CD4-positive, alpha-beta T cell treated with Interleukin-15 for 4 hours (primary cell): ENCODE measurements at places on chromosomes 5 and 9.

GRCh38 chr5:32273821-32274220 is 38.9 kb downstream of the MTMR12 start:
- DNase-seq, result no peak

GRCh38 chr9:131099102-131099606 is 2.8 kb downstream of the AIF1L start:
- no peak for DNase-seq

DNA sequence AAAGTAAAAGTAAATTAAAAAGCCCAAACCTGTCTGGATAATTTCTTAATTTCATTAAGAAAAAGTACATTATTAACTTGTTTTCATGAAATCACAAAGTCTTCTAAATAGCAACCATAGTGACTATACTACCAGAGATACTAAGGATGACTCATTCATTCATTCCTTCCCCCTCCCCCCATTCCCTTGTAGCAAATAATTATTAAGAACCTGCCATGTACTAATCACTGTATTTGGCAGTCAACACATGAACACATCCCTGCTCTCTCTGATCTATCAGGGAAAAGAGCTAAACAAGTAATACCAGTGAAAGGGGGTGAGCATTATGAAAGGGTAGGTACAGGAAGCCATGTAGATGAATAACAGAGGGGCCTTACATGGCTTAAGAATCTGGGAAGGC is 203.9 kb downstream of the CWC27 start:
- no peak for DNase-seq

DNA sequence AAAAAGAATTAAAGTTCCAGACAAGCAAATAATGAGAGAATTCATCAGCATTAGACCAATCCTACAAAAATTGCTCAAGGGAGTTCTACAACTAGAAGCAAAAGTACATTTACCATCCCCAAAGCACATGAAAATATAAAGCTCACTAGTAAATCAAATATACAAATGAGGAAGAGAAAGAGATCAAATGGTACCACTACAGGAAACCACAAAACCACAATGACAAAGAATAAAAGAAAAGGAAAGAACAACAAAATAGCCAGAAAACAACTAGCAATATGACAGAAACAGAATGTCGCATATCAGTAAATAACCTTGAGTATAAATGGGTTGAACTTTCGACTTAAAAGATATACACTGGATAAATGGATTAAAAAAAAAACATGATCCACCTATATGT is 739.0 kb downstream of the DTWD2 start:
- DNase-seq, result no peak

DNA sequence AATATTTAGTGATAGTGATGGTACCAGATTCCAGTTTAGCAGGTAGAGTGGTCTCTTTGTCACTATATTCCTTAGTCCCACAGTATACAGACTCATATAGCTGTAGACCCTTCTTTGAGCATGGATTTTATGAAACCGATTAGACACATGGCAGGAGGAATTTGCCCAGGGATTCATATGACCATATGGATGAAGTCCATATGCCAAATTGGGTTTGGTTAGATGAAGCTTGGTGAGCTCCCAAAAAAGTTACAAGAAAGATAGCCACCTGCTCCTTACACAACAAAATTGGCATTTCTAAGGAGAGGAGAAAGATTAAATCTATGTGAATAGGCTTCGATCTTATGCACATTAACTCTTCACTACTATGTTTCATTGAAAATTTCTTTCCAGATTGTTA is 211.4 kb downstream of the CWC27 start:
- no peak for DNase-seq

DNA sequence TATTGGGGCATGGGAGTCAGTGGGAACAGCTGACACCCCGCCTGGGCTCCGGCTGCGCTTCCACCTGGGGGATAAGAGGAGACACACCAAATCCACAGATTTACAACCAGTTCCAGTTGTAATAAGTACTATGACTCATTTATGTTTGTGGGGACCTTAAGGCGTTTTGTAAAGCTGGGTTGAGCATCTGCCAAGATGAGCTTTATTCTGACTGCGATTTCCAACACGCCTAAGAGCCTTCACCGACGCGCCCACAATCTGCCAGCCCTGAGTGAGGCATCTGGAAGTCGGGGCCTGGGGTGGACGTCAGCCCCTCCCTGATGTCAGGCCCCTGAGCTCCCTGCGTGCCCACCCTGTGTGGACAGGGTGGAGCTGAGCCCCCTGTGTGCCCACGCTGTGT is 14.3 kb upstream of the LHX3 start:
- no peak for DNase-seq

- no peak for DNase-seq
These were observed 141.4 kb downstream of the C5orf15 start for GRCh38 chr5:133827011-133827410.

GRCh38 chr5:171634511-171634910 is 151.1 kb upstream of the SMIM23 start:
- DNase-seq, result no peak

DNA sequence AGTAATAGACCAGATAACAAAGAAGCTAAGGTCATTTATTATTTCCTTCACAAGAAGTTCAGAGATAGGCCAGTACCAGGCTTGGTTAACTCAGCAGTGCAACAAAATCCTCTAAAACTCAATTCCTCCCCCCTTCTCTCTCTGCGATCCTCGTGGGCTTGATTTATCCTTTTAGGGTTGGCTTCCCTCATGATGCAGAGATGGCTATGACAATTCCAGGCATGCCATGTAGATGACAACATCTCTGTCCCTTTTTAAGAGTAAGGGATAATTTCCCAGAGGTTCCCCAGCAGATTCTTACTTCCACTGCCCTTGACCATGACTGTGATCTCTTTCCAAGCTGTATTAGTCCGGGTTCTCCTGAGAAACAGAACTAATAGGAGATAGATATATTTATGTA is 28.7 kb upstream of the DAP start:
- DNase-seq, result no peak

- no peak for DNase-seq
These were observed 111.3 kb upstream of the ADRA1B start for GRCh38 chr5:159805021-159805420.

DNA sequence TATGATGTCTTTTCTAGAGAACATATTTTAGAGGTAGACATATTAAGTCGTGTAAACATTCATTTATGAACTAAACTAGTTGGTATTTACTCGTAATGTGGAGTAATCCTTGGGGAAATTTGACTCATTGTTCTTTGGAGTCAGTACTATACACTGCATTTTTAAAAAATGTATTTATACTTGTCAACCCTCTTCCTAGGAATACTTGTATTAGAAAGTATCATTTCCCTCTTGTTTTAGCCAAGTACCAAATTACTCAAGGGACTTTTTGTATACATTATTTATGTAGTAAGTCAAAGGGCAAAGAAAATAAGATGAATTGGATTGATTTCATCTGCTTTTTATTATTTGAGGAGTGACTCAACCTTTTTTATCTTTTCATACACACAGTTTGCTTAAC is 248.1 kb upstream of the IZUMO3 start:
- no peak for DNase-seq

- DNase-seq, result peak; percentile 51
These were observed 86.1 kb downstream of the WWC1 start for GRCh38 chr5:168377525-168377924.

GRCh38 chr5:21802869-21803490 is 1050.2 kb downstream of the CDH12 start:
- DNase-seq, result no peak

- DNase-seq, result no peak
These were observed 233.0 kb upstream of the SGCD start for GRCh38 chr5:156094001-156094400.

DNA sequence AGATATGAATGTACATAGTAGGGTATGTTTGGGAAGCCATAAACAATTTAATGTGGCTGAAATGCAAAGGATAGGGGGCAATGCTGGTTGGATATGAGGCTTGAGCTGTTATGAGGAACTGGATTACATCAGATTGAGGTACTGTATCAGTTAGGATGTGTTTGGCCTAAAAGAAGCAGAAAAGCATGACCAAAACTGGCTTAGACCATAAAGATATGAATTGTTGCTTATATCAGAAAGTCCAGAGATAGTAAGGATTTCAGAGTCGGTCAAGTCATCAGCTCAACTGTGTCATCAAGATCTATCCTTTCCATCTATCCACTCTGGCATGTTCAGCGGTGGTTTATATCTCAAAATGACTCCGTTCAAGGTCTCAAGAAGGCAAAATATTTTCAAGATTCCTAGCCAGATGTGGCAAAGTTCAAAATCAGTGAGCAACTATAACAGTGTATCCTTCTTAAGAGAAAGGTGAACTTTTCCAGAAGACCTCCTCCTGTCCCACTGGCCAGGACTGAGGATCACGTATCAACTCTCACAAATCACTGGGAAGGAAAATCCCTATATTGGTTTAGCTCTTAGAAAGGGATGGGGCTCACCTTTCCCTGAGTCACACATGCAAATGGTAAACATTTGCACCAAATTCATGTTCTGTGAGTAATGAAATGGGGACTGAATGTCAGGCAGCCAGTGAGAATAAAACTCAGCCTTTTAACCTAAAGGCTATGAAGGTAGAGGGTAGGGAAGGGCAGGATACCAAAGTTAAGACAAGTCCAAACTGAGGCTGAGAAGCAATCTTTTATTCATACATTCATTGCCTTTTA is 257.8 kb downstream of the TRIM32 start:
- no peak for DNase-seq

DNA sequence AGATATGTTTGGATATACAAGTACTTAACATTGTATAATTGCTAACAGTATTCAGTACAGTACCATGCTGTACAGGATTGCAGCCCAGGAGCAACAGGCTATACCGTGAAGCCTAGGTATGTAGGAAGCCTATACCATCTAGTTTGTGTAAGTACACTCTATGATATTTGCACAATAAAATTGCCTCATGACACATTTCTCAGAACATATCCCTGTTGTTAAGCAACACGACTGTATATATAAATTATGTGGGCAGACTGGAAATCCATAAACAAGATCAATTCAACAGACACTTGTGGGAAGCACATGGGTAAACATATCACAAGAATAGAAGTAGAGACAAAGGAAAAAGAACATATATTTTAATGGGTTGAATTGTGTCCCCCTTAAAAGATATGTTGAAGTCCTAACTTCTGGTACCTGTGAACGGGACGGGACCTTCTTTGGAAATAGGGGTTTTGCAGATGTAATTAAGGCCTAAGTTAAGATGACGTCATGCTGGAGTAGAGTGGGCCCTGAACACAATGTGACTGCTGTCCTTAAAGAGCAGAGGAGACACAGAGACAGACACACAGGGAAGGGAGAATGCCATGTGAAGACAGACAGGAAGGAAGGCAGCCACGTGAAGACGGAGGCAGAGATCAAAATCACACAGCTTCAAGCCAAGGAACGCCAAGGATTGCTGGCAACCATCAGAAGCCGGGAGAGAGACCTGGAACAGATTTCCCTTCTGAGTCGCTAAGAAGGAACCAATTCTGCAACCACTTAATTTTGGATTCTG is 76.3 kb downstream of the SCAI start:
- DNase-seq, result no peak

GRCh38 chr9:128166169-128166568 is 6.1 kb downstream of the BBLN start:
- no peak for DNase-seq

DNA sequence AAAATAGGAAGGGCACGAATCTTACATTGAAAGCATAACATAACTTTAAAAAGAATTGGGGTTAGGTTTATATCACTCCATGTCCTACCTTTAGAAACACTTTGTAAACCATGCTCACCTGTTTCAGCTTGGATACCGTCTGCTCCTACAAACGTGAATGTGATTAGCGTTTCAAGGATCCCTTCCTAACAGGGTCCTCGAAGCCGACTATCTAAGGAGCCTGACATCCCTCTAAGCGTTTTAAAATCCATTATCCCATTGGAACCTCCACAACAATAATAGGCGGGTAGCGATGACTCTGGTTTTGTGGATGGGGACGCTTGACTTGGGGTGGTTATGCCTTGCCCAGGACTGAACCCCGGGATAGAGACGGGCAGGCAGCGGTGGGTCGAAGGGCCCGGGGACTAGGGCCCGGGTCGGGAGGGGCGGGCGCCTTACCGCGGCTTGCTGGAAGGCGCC is 937 bp downstream of the SVEP1 start:
- DNase-seq, result no peak

- DNase-seq, result no peak
These were observed 24.0 kb downstream of the VLDLR start for GRCh38 chr9:2645569-2645968.

DNA sequence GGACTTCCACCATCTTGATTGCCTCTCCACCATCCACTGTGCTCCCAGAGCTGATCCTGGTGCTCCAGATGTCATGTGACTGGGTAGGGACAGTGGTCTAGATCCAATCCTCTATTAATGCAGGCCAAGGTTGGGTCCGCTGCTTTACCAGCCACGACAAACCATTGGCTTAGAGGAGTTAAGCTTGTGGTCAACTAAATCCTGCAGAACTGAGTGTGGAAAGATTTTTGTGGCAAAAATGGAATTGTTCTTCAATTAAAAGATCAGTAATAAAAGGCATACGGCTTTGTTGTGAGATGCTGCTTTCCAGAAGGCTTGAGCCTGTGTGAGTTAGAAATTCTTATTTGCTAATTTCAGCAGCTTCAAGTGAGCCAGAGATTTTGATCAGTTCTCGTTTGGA is 30.7 kb downstream of the SLC1A3 start:
- no peak for DNase-seq

DNA sequence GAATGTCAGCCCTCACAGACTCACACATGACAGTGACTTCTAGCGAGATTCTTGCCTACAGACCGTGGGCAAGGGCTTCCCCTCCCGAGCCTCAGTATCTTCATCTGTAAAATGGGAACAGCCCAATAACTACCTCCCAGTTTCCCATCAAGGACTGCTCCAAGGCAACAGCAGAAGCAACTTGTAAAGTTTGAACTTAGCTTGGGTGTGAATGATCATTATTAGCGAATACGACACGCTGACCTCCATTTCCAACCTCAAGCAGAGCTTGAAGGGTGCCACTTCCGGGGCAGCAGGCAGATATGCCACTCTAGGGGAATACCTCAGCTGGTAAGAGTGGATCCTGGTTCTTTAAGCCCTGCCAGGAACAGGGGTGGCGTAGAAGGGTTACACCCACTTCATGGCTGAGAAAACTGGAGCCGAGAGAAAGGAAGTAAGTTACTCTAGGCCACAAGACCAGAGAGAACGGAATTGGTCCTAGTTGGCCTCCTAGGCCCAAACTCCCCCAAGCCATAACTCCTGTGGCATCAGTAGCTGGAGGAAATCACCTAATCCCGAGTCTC is 2.0 kb downstream of the RNF44 start:
- peak; percentile 52 for DNase-seq

DNA sequence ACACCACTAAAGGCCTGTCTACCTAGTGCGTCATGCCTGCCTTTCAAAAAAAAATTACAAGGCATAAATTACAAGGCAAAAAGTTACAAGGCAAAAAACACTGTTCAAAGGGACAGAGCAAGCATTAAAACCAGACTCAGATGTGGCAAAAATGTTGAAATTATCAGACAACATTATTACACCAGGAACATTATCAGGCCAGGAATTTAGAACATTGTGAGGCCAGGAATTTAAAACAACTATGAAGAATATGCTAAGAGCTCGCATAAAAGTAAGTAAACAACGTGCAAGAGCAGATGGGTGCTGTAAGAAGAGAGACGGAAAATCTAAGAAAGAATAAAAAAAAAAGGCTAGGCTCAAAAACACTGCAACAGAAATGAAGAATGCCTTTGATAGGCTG is 18.2 kb upstream of the MLANA start:
- DNase-seq, result no peak

GRCh38 chr9:1458503-1458902 is 408.3 kb downstream of the DMRT2 start:
- DNase-seq, result no peak

GRCh38 chr9:125329978-125330377 is 68.4 kb downstream of the GAPVD1 start:
- no peak for DNase-seq
